ENCODE measurements at places on chromosomes 2 and 18.

- DNase-seq = no peak
These were observed 144.9 kb downstream of the CERS6 start for GRCh38 chr2:168600949-168601348.

- DNase-seq = no peak
These were observed 39.3 kb downstream of the RAB10 start for GRCh38 chr2:26072925-26073768.

- no peak for DNase-seq
These were observed 16.9 kb upstream of the FN1 start for GRCh38 chr2:215452725-215453124.

DNA sequence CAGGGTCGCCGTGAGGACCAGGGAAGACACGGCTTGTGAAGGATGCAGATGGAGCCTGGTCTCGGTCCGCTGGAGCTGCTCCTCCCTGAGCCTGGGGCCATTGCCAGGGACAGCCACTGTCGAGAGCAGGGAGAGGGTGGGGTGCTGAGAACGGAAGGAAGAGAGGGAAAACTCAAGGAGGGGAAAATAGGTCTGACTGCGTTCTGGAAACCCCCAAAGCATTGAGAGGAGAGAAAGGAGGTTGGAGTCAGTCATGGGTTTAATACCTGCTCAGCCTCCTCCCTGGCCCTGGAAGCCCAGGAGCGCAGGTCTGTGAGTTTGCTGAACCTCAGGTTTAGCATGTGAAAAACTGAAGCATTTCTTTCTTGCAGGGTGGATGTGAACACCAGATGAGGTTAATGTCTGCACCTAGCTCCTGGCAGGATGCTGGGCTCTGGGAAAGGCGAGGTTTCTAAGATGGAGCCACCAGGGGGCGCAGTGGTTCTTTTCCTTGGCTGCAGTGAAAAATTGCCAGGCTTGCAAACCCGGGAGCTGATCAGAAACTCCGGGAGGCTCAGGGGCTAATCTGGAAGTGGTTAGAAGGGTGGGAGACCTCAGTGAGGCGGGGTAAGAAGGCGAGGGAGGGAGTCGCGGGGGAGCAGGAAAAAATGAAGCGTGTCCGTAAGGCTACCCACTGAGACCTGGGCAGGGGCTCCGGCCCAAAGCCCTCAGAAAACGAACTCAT lies 33.6 kb upstream of the RNF149 start:
- DNase-seq = peak; percentile 65

DNA sequence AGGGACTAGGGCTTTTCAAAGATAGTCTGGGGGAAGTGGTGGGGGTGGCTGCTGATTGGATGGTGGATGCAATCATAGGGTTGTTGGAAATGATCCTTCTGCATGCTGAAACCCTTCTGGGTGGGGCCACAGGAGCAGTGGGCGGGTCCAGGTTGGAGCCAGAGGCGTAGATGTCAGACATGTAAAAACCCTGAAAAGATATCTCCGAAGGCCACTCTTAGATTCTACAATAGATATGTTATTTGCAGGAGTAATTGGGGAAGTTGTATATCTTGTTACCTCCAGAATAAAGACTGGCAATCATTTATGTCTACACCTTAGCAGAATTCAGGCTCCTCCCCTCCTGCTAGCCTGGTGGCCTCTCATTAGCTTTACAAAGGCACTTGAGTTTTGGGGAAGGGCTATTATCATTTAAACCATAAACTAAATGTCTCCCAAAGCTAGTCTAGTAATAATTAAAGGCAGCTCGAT lies 8.2 kb upstream of the FAM98A start:
- no peak for DNase-seq
